ENCODE measurements at places on chromosomes 16 and 17. TPM values are rescaled to one million over a fixed set of nuclear protein-coding genes. Genes with fewer than 3 reads are reported as not detected.
A peak's percentile ranks its signal among the peaks of the same experiment; 100 is the strongest.

Gene MMP28
- not detected for total RNA-seq

Gene MMP15
- total RNA-seq, result 1.4 TPM

Gene CNTROB
- total RNA-seq, result 27.2 TPM

Gene CD300H
- not detected for total RNA-seq

GRCh38 chr16:13909872-13910303 is 10.1 kb upstream of the ERCC4 start:
- no peaks in the 10 kb centered on the region for H3K27me3 ChIP-seq
- H3K4me1 ChIP-seq, result peaks cover 7% of the 10 kb centered on the region
- peak overlapping the region; percentile 37 for H3K4me3 ChIP-seq
- no peak overlapping the region for H3K27ac ChIP-seq
- H3K36me3 ChIP-seq, result no peaks in the 10 kb centered on the region

- no peak overlapping the region for H3K4me3 ChIP-seq
- H3K36me3 ChIP-seq, result peaks cover 20% of the 10 kb centered on the region
- no peak overlapping the region for H3K27ac ChIP-seq
- peak; percentile 62 for DNase-seq
- H3K4me1 ChIP-seq, result no peaks in the 10 kb centered on the region
- no peaks in the 10 kb centered on the region for H3K27me3 ChIP-seq
Measured at GRCh38 chr16:85659805-85660511, 28.8 kb downstream of the GINS2 start.

GRCh38 chr16:10738231-10739077 is 5.2 kb upstream of the NUBP1 start:
- peaks cover 19% of the 10 kb centered on the region for H3K4me1 ChIP-seq
- H3K36me3 ChIP-seq, result no peaks in the 10 kb centered on the region
- DNase-seq, result peak; percentile 79
- no peak overlapping the region for H3K4me3 ChIP-seq
- no peaks in the 10 kb centered on the region for H3K27me3 ChIP-seq

GRCh38 chr16:12304861-12305596 is 328.5 kb downstream of the SNX29 start:
- H3K27ac ChIP-seq, result no peak overlapping the region
- H3K36me3 ChIP-seq, result no peaks in the 10 kb centered on the region
- H3K27me3 ChIP-seq, result no peaks in the 10 kb centered on the region
- H3K4me3 ChIP-seq, result no peak overlapping the region
- no peaks in the 10 kb centered on the region for H3K4me1 ChIP-seq
